ENCODE measurements at places on chromosomes 3 and 15. TPM values are rescaled to one million over a fixed set of nuclear protein-coding genes. Genes with fewer than 3 reads are reported as not detected.
A peak's percentile ranks its signal among the peaks of the same experiment; 100 is the strongest.

GRCh38 chr3:130709671-130710070, 37.0 kb downstream of the PIK3R4 start:
- DNase-seq = no peak

- DNase-seq = peak; percentile 26
Observed at GRCh38 chr3:133884054-133884886, 11.4 kb downstream of the RAB6B start.

DNA sequence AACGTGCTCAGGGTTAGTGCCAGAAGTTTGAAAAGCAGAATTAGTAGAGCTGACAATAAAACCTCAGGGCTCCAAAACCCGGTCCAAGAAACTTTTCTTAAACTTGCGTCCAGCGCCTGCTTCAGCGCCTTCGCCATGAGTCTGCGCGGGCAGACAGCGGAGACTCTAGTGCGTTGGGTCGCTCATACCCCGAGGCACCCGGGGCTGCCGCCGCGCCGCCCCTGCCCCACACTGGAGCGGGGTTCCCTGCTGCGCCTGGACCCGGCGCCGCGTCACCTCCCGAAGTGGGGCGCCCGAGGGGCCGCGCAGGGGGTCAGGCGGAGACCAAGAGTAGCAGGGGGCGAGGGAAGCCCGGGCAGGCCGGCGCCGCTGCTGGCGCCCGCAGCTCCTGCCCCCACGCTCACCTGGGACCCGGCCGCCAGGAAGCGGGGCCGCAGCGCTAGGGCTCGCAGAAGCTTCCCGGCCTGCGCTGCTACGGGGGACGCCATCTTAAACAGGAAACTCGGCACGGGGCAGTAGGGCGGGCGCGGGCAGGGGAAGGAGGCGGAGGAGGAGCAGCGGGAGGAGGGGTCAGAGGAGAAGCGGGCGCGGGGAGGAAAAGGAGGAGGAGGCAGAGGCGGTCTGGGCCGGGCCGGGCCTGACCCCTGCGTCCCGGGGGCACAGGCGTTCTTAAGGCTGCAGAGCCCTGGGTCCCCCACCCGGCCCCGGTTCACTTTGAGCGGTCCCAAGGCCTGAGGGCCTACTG, at the start of gene SUCLG2:
SUCLG2 (minus strand) TSS at position 514 of the 745 bp plus-strand sequence; CDS start at position 488, 26 bp downstream.
- peak; percentile 63 for DNase-seq

DNA sequence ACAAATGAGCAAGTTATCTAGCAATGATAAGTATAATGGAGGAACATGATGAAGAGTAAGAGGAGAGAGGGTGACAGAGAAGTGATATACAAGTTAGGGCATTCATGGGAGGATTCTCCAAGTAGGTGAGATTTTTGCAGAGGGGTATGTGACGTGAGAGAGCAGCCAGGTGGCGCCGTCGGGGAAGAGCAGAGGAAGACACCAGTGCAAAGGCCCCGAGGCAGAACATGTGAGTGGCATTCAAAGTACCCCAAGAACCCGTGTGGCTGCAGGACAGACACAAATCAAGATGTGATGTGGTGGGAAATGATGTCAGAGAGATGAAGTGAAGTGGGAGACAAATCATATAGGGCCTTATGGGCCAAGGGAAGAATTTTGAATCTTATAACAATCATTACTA, 81.8 kb upstream of the GRM7 start:
- no peak for DNase-seq

DNA sequence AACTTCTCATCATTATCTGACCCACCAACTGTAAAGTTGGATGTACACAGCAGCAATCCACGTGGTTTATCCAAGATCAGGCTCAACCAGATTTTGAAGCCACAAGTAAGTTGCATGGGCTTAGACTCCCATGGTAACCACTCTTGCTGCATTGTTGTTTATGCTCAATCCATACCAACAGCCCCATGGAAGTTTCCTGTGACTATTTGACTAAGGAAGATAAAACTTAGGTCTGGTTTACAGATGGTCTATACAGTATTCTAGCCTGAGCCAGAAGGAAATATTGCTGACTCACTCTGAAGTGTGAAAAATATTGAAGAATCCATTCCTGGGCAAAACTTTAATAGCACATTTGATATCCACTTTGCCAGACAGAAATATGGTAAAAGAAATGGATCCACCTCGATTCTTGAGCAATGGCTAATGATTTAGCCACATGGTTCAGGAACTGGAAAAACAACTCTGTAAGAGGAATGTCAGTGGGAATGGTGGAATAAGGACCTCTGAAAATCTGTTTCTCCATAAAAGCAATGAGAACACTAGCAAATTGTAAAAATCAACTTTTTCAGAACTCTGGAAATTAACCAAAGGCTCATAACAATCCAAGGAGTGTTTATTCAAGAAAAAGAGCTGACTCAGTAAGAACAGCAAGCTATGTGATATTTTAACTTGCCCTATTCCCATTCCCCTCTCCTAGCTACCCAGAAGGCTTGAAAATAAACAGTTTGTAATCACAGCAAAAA, 162.9 kb upstream of the STT3B start:
- no peak for DNase-seq

DNA sequence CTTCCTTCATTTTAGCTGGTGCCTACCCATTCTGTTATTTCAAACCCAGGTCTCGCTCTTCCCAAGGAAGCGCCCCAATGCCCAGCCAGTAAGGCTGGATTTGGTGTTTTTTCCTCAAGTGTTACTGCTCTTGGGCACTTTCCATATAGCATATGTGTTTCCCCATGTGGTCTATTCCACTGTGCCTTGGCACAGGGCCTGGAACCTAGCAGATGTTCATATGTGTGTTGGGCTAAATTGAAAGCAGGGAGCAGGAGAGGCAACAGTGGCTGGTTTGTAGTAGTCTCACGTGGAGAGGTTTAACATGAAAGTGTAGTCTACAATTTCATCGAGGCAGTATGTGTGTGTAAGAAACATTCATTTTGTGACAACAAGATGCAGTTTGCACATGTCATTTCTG, 48.2 kb upstream of the TEX264 start:
- no peak for DNase-seq

- no peak for DNase-seq
Observed at GRCh38 chr15:75123395-75123794, 78.3 kb upstream of the C15orf39 start.

DNA sequence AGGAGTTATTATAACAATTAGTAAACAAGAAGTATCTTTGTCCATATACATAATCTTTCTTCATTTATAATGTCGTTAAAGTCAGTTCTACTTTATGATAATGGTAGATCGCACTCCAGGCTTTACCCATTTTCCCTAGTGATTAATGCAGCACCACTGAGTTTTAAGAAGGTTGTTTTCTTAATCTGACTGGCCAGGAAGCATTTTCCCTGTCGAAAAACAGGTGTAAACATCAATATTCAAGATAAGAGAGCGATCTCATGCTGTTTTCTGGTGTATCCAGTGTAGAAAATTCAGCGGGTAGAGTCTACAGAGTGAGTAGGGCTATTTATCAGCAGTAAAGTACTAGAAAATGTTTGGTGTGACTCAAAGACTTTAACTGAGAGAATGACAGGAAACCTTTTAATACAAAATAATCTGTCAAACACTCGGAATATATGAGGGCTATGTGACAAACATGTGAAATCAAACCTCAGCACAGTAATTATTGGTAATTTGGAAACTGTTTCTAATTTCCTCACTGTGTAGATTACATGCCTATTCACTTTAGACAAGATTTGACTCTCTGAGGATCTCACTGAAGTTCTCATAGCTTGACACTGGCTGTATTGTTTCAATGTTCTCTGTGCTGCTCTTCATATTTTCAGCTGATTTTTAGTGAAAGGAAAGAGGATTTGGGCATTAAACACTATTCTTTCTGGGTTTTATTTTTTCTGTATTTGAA, 1013.2 kb downstream of the VGLL3 start:
- DNase-seq = no peak

PAQR9 gene
- total RNA-seq = 0.18 TPM

GRCh38 chr3:81544385-81544784, 217.1 kb downstream of the GBE1 start:
- DNase-seq = no peak

MASP1 gene
- total RNA-seq = 1.4 TPM

GRCh38 chr15:71747128-71748083, 62.9 kb upstream of the NR2E3 start:
- DNase-seq = no peak

DNA sequence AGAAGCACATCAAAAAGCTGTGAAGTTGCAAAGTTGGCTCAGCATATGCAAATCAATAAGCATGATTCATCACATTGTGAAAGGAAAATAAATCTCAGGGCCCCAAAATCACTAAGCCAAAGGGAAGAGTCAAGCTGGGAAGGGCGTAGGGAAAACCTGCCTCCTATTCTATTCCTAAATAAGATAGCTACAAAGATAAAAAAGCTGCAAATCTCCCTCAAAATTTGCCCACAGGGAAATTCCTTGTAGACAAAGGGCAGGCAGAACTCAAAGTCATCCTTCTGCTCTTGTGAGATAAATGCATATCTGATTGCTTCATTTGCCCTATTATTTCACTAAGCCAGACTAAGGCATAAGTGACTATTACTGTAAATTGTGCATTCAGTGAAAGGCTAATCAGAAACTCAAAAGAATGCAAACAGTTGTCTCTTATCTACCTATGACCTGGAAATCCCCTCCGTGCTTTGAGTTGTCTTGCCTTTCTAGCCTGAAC, 30.5 kb upstream of the CCNL1 start:
- DNase-seq = no peak

DNA sequence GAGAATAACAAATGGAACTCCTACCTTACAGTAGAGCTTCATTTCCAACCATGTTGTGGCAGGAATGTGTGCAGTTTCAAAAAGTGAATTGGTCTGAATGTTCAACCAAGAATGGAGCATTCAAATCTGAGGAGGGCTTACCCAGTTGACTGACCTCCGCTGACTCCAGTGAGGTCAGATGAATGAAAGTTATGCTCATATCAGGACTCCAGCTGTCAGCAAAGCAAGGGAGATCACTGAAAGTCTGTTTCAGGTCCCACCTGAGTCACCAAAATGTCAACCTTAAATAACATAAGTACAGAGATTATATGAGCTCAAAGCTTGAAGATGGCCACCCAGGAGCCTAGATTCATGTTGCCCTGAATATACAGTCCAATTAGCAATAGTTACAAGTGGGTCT, 473.5 kb downstream of the RBMS3 start:
- DNase-seq = no peak

ITIH4 gene
- 12.0 TPM for total RNA-seq

DNA sequence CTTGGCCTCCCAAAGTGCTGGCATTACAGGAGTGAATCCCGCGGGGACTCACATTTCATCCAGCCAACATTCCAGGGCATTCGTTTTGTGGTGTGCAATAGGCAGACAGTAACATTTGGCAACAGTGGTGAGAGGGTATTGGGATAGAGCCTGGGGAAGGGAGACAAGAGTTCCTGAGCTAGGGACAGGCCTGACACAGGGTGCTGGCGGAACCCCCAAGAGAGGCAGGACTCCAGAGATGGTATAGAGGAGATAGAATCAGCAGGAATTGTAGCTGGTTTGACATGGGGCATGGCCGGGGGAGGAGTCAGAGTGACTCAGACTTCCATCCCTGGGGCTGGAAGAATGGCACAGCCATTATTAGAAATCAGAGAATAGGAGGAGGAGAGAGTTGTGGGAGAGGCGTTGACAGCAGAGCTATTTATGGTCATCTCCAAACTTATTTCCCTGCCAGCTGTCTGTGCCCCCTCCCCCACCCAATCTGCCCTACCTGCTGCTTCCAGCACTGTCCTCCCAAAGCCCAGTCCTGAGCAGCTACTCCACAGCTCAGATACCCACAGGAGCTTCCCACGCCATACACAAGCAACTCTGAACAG, 4.4 kb upstream of the IDH2 start:
- no peak for DNase-seq

ALDH1L1 gene
- total RNA-seq = 1.2 TPM

- no peak for DNase-seq
Observed at GRCh38 chr15:89096664-89097063, 8.4 kb downstream of the ABHD2 start.

PROS1 gene
- total RNA-seq = 16.9 TPM

DNA sequence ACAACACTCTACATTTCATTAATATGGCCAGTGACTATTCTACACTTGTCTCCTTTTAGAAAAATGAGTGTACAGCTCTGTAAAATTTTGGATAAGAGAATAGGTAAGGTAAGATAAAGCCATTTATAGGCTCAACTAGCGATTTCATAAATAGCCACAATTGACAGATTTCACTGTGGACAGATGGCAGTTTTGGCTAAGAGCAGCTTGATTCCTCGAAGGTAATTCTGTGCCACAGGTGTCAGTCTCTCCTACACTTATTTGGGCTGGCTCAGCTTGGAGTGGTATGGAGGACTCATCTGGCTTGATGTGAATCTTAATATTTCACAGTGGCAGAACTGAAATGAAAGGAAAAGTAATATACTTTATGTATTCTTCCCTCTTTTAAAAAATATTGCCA, 536.7 kb upstream of the TBL1XR1 start:
- DNase-seq = no peak

GRCh38 chr15:41301587-41301986, 30.8 kb downstream of the OIP5 start:
- DNase-seq = no peak

DNA sequence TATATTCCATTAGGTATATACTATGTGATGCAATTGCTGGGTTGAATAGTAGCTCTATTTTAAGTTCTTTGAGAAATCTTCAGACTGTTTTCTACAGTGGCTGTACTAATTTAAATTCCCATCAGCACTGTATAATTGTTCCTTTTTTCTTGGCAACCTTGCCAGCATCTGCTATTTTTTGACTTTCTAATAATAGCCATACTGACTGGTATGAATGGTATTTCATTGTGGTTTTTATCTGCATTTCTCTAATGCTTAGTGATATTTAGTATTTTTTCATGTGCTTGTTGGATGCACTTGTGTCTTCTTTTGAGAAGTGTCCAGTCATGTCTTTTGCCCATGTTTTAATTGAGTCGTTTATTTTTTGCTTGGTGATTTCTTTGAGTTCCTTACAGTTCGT, 145.1 kb upstream of the PLSCR5 start:
- no peak for DNase-seq

MEIS2 gene
- total RNA-seq = 379 TPM

KNL1 gene
- 7.4 TPM for total RNA-seq

TM4SF1 gene
- 43.5 TPM for total RNA-seq

DNA sequence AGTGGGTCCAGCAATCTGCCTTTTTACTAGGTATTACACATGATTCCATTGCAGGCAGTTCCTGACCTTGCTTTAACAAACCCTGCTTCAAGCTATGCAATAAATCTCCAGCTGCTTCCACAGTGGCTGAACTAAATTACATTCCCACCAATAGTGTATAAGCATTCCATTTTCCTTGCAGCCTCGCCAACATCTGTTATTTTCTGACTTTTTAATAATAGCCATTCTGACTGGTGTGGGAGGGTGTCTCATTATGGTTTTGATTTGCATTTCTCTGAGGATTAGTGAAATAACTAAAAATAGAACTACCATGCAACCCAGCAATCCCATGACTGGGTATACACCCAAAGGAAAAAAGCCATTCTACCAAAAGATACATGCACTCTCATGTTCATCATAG, 36.4 kb upstream of the DNAJC13 start:
- DNase-seq = no peak

DNA sequence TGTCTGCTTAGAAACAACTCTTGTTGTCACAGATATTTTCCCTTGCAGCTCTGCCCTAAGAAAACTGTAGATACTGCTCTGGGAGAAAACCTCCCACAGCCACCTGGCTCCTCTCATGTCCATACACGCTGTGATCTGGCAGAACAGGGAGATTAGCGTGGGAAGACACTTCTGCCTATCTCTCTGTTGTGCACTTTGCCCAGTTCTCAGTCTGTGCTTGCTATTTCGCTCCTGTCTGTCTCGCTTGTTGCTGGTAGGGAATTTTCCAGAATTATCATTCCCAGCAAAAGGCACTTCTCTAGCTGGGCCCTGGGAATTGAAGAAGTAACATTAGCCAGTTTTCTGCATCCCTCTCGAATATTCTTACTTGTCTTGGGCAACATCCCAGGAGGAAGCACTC, 8.1 kb upstream of the GATM start:
- no peak for DNase-seq

OXTR gene
- total RNA-seq = 12.7 TPM

LIPC gene
- not detected for total RNA-seq

Data from mesothelial cell of epicardium (in vitro differentiated cells).